ENCODE measurements at places on chromosomes 2 and 18. TPM values are rescaled to one million over a fixed set of nuclear protein-coding genes. Genes with fewer than 3 reads are reported as not detected.

GRCh38 chr2:235085476-235085875, 133.7 kb downstream of the SH3BP4 start:
- DNase-seq, result no peak

GRCh38 chr2:639703-640102, 37.5 kb downstream of the TMEM18 start:
- no peak for DNase-seq

DNA sequence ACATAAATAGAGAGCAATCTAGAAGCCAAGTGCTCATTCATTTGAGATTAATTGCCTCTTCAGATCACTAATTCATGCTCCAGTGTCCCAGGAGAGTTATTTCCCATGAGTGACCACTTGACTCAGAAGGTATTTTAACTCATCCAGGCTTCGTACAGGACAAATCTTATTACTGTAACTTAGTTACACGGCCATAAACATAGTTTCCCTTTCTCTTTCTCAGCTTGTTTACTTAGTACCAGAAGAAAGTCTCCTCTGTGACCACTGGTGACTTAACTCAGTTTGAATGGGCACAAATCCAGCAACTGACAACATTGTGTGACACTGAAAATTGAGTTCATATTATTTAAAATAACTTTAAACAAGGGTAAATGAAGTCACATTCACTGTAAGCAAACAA, 25.3 kb downstream of the MMADHC start:
- DNase-seq, result no peak

GRCh38 chr2:216914491-216914890, 54.6 kb upstream of the TNP1 start:
- DNase-seq, result no peak

DNA sequence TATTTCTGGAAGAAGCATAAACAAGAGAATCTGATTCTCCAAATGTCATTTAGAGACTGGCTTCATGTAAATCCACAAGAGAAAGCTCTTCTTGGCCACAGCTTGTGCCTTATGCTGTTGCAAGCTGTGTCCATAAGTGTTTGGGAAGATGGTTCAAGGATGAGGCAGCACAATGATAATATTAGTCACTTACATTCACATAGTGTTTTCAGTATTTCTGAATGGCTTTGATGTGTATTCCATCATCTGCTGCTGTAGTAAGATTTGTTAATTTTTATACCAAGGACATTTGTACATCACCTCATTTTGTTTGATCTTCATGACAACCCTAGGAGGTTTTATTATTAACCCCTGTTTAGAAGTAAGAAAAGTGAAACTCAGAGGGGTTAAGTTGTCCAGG, 29.9 kb downstream of the CREG2 start:
- no peak for DNase-seq

DNA sequence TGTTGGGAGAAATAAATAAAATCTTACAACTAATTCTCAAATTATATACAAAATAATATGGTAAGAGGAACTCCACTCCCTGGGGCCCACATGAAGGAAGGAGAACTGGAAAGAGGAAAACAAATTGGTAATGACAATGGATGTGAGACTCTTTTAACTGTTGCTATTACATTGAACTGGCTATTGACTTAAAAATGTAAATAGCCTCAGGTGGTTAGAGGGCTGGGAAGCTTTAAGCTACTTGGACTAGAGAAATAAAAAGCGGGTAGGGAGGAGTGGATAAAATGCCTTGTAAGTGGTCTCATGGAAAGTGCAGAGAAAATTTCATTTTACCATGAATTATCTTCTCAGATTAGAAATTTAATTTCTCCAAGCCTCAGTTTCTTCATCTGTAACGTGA, 64.1 kb downstream of the KCNJ3 start:
- no peak for DNase-seq

DNA sequence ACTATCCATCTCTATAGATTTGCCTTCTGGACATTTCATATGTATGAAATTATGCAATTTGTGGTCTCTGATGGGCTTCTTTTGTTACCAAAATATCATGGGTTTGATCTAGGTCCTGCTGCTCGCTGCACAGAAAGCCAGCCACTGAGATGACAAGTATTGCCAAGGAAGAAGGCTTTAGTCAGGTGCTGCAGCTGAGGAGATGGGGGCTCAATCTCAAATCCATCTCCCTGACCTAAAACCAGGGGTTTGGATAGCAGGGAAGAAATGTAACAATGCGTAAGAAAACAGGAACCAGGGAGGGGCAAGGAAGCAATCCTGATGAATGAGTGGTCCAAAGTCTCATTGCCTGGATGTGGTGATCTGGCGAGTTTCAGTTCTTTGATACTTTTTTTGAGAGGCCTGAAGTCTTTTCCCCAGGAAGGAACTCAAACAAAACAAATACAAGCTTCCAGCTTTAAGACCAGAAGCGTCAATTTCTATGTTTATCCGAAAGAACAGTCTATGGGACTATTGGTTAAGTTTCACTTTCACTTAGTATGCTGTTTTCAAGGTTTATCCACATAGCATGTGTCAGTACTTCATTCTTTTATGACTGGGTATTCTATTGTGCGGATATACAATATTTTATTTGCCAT, 3.4 kb upstream of the CKAP2L start:
- no peak for DNase-seq

DNA sequence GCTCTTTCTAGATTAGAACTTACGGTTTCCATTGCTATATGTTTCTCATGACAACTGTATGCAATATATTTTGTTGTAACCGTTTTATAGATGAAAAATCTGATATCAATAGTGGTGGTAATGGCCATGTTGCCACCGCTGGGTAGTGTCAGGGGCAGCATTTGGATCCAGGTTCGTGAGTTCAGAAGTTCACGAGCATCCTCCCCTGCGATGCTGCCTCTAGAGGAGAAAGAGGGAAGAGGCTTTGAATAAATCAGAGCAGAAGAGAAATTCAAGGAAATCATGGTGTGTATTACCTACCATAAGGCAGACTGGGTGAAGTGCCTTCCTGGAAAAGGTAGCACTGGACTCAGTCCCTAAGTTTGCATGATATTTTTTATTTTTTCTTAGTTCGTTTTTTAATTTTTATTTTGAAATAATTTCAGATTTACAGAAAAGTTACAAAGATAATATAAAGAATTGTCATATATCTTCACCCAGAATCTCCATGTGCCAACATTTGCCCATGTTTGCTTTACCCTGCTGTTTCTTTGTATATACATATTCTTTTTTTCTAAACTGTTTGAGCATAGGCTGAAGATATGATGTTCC, 3.3 kb upstream of the ZBTB7C start:
- peak; percentile 76 for DNase-seq

GRCh38 chr2:113160962-113161361, 12.8 kb upstream of the PSD4 start:
- DNase-seq, result peak; percentile 8

DNA sequence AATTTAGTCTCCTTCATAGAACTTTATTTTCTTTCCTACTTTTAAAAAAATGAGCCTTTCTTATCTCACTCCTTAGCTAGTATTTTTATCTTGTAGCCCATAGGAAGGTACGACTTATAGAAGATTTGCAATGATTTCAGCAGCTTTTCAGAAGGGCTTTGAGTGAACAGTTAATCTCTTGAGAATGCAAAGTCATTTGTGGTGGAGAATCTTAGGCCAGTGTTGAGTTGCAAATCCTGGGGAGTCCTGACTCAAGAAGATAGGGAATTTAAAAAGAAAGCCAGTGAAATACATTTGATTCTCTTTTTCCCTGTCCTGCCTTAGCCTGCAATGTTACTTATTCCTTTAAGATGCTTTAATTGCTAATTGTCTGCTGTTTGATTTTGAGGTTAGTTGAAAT, 33.6 kb downstream of the LYPD6 start:
- DNase-seq, result no peak

DNA sequence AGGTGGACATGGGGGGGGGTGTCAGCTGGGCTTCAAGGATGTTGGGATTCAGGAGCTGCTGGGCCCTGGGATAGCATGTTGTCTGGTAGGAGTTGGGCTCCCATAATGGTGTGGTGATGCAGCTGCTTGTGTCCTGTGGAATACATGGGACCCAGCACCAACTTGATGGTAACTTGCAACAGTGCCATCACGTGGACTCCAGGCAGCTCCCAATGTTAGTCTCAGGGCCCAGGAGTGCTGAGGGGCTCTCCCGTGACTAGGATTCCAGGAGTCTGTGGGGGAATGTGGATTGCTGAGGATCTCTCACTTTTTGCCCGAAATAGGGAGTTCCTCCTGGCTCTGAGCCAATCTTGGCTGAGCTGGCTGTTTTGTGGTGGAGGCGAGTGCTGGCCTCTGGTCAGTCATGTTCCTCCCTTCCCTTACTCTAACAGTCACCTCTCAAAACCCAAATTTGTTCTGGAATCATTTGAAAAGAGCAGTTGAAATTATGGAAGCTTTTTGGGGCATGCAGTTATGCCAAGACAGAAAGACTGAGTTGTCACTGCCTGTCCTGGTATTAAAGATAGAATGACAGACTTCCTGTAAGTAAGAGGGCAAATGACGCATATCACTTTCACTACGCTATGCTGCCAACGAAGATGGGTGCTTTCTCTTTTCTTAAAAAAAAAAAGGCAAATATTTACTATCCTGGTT, 607.1 kb downstream of the ADCYAP1 start:
- no peak for DNase-seq

DNA sequence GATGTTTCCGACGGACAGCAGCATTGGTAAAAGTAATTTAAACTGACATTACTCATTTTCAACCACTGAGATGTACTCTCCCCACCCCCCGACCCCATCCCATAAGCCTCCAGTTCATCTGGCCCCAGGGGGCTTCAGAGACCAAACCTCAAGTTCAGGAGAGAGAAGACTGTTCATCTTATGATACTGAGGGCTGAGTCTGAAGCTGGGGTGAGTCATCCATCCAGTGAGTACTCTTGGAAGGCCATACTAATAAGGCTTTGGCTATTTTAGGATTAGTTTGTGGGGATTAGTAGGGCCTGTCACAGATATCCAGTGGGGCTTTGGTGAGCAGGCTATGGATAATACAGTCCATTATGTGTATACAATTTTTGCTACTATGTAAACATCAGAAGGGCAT, 125.3 kb upstream of the APCDD1 start:
- DNase-seq, result no peak

GRCh38 chr2:209629597-209629996, 142.0 kb upstream of the UNC80 start:
- no peak for DNase-seq

DNA sequence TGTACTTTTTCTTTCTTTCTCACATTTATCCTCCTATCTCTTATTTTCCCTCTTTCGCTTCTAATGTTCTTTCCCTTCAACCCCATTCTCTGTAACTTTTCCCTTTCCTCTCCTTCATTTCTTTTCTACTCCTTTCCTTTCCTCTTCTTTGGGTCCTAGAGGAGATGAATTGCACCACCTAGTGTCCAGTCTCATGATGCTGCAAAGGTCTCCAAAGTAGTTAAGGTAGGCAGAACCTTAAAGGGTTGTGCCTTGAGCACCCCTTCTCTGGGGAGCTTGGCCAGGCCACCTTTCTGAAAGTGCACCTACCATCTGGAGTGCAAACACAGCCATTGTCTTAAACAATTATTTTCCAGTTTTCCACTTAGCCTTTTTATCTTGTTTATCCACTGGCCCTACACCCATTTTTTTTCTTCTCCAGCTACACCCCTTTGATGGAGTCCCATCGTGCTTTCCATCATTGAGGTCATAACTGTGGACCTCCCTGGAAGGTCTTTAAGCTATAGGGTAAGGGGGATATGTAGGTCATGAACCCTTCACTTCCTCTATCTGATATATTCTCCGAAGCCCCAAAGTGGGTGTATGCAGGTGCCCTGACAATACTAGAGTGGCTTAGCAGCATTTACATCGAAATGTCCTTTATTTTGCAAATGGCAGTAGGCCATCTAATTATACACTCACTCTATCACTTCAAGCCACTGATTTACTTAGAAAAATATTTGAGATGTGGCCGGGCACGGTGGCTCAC, 155.9 kb downstream of the ESCO1 start:
- DNase-seq, result peak; percentile 62

- peak; percentile 48 for DNase-seq
Observed at GRCh38 chr18:12838178-12838634, 45.8 kb downstream of the PTPN2 start.

- peak; percentile 94 for DNase-seq
Observed at GRCh38 chr2:42568401-42569115, at the start of gene MTA3. Gene MTA3, plus strand, starts transcription at chr2:42568632. Its CDS starts 114 bp downstream, at chr2:42568746.

DNA sequence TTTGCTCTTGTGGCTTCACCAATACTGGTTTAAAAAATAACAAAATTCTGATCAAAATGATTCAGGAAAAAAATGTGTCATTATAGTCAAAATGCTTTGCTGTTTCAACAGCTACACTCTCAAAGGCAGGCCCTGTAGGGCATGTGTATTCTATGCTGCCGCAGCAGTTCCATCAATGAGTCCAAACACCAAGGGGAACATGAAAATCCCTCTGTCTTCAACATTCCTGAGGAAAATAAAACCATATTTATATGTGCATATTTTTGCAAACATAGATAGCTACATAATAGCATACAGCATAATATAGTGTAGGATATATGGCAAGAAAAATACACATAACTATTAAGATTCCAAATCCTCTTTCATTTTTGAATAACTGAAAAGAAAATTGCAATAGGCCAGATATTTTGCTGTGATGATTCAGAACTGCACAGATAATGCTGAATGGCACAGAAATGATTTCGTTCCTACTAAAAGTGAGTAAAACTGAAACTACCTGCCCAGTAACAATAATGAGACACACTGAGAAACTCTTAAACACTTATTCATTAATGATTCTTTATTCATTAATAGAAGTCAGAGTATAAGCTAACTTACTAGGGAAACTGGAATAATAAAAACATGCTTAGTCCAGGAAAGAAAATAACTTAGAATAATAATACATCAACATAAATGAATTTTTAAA, 343.8 kb downstream of the SUCLG1 start:
- DNase-seq, result no peak

GRCh38 chr2:144181001-144181400, 338.9 kb downstream of the ZEB2 start:
- no peak for DNase-seq

- no peak for DNase-seq
Observed at GRCh38 chr18:36849288-36850006, 20.5 kb downstream of the KIAA1328 start.

GRCh38 chr2:173087793-173088496, 12.3 kb downstream of the MAP3K20 start:
- DNase-seq, result no peak

The TUBA4B gene
- not detected for total RNA-seq

The ABCG5 gene
- total RNA-seq, result not detected

The COBLL1 gene
- 2.6 TPM for total RNA-seq

The KCNF1 gene
- total RNA-seq, result 3.0 TPM

The TUBA3E gene
- total RNA-seq, result not detected

The ITGA6 gene
- 90.7 TPM for total RNA-seq

The ATL2 gene
- 119 TPM for total RNA-seq

The SP5 gene
- total RNA-seq, result 10.1 TPM

The MC5R gene
- total RNA-seq, result not detected

The FHL2 gene
- 20.0 TPM for total RNA-seq

The HAAO gene
- 5.9 TPM for total RNA-seq

The KCNG2 gene
- 0.14 TPM for total RNA-seq

The CPO gene
- total RNA-seq, result 2.4 TPM

The CERKL gene
- 0.14 TPM for total RNA-seq

The SCN7A gene
- not detected for total RNA-seq

The THSD7B gene
- total RNA-seq, result 0.28 TPM

The HOXD13 gene
- 0.07 TPM for total RNA-seq

The FAP gene
- total RNA-seq, result not detected

The LOXHD1 gene
- 0.07 TPM for total RNA-seq

All from H7 (cell line).